ENCODE measurements at places on chromosomes 4 and X. TPM values are rescaled to one million over a fixed set of nuclear protein-coding genes. Genes with fewer than 3 reads are reported as not detected.

DNA sequence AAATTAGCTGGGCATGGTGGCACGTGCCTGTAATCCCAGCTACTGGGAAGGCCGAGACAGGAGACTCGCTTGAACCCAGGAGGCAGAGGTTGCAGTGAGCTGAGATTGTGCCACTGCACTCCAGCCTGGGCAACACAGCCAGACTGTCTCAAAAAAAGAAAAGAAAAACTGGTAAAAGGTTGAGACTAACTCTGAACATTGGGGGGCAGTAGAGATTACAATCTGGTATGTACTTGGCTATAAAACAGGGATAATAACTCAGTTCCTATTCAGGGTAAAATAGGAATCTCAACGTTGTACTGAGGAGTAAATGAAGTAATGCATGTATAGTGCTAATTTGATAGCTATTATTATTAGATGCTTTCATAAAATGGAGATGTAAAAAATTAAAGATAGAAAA, 12.5 kb upstream of the KLF8 start:
- no peak overlapping the region for H3K4me3 ChIP-seq
- H3K27me3 ChIP-seq = no peaks in the 10 kb centered on the region
- H3K4me1 ChIP-seq = no peaks in the 10 kb centered on the region

DNA sequence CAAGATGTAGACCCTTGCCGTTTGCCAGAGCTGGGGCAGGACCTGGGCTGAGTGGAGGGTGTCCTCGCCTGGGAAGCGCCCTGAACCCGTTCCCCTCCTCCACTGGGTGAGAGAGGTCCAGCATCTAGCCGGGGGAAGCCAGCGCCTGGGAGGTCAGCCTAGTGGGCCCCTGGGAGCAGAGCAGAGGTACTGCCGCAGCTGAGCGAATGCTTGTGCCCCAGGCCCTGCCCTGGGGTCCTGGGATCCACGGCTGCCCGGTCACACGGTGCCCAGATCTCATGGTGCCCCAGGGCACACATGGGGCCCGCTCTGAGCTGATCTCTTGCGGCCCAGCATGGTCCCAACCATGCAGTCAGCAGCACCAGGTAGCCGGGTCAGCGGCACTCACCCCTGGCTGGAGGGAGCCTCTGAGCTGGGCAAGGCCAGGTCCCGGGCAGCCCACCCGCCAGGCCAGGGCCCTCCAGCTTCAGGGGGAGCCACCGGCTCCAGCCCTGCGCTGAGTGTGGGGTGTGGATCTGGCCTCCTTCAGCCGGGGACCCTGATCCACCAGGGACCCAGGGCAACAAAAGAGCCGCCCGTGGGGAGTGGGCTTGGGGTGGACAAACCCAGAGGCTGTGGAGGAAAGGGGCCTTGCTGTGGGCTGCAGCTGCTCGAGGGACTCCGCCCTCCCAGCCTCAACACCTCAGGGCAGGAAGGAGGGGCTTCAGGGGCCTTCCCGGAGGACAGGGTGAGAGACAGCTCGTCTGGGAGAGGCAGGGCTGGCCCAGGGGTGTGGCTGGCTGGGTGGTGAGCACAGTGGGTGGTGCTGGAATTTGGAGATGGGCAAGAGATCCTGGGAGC, 4.1 kb upstream of the CPLX1 start:
- H3K27me3 ChIP-seq = peaks cover 66% of the 10 kb centered on the region
- H3K36me3 ChIP-seq = no peaks in the 10 kb centered on the region
- DNase-seq = no peak

DNA sequence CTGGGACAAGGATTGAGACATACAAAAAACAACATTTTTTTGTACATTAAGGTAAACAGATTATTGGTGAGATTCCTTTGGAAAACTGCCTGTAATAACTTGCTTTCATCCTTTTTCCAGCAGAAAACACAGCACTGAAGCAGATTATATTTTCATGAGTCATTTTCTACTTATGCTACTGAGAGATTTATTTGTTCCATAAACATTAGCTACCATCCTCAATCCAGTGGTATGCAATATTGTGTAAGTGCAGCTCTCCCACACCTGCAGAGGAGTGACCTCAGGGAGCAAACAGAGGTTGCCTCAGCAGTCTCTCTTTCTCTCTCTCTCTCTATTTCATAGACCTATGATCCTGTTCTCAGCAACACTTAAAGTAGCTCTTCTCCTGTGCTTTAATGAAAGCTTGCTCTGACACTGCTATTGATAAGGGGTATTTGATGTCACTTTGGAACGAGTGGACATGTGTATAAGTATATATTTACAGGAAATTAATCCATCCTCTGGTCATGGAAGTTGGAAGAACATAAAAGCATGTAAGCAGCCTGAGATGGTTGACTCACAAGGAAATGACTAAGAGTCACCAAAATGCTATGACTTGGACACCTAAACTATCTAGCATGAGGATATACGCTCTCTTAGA, 163.7 kb upstream of the SPANXC start:
- H3K27ac ChIP-seq = no peak overlapping the region
- H3K4me1 ChIP-seq = no peaks in the 10 kb centered on the region
- no peak overlapping the region for H3K4me3 ChIP-seq
- no peak for DNase-seq
- H3K36me3 ChIP-seq = no peaks in the 10 kb centered on the region

- no peak overlapping the region for H3K4me3 ChIP-seq
These were observed 25.4 kb upstream of the IL2 start for GRCh38 chr4:122481766-122482405.

GRCh38 chr4:85522277-85522676, 47.3 kb downstream of the ARHGAP24 start:
- H3K4me3 ChIP-seq = no peak overlapping the region
- H3K27ac ChIP-seq = no peak overlapping the region
- no peaks in the 10 kb centered on the region for H3K36me3 ChIP-seq
- H3K27me3 ChIP-seq = no peaks in the 10 kb centered on the region

DNA sequence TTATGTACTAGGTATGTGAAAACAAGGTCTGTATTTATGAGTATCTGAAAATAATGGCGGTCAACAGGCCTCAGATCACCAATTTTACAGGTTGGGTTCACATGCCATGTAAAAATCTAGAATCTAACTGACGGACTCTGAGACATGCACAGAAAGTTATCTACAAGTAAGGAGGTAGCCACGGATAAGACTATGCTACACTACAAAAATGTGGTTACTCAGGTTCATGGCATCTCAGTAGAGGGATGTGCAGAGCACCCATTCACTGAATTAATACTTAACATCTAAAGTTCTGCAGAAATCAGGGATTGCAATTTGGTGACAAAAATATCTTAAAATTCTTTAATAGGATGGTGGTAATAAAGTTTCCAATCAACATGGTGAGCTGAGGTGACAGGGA, 155.9 kb downstream of the APBB2 start:
- H3K4me3 ChIP-seq = no peak overlapping the region
- H3K36me3 ChIP-seq = no peaks in the 10 kb centered on the region
- H3K27ac ChIP-seq = no peak overlapping the region
- no peaks in the 10 kb centered on the region for H3K27me3 ChIP-seq
- peaks cover 6% of the 10 kb centered on the region for H3K4me1 ChIP-seq

GRCh38 chr4:7803371-7803770, 136.3 kb downstream of the AFAP1 start:
- no peaks in the 10 kb centered on the region for H3K27me3 ChIP-seq
- no peak for DNase-seq
- H3K36me3 ChIP-seq = no peaks in the 10 kb centered on the region

- H3K4me1 ChIP-seq = no peaks in the 10 kb centered on the region
- no peaks in the 10 kb centered on the region for H3K36me3 ChIP-seq
- H3K27me3 ChIP-seq = no peaks in the 10 kb centered on the region
- H3K27ac ChIP-seq = no peak overlapping the region
- DNase-seq = no peak
These were observed 1638.8 kb upstream of the PCDH7 start for GRCh38 chr4:29081234-29081955.

The APBB2 gene
- 37.1 TPM for total RNA-seq
